ENCODE measurements at places on chromosomes 16 and 17. TPM values are rescaled to one million over a fixed set of nuclear protein-coding genes. Genes with fewer than 3 reads are reported as not detected.

AP1G1 gene
- total RNA-seq = 73.0 TPM

SPOP gene
- 68.6 TPM for total RNA-seq

TMEM238L gene
- not detected for total RNA-seq

EXOC3L1 gene
- total RNA-seq = not detected

CFAP20 gene
- total RNA-seq = 28.7 TPM
